Fibroblast of skin of left quadriceps (primary cell): ENCODE measurements at places on chromosomes 5 and 9.
A peak's percentile ranks its signal among the peaks of the same experiment; 100 is the strongest.

GRCh38 chr5:53928641-53929040, 368.2 kb downstream of the NDUFS4 start:
- DNase-seq: no peak

DNA sequence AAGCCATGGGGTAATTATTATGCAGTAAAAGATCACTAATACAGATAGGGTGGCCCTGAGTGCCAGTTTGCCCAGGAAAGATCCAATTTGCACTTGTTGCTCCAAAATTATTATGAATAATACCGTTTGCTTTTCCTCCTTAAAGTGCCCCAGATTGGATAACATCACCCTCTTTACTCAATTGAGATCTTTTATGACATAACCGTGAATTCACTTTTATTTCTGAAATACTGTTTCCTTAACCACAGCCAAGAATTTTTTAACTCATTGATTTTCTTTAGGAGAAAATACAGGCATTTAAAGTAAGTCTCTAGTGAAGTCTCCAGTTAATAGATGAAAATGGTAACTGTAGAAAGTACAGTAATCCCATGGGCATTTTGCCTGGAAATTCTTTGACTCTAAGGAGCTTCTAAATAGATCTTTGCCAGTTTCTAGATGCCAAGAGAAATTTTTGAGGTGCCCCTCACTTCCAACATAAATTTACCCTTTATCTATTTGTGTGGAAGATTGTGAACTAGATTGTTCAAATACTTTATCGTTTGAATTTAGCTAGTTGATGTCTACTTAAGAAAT, 99.2 kb downstream of the UHRF2 start:
- DNase-seq: no peak

DNA sequence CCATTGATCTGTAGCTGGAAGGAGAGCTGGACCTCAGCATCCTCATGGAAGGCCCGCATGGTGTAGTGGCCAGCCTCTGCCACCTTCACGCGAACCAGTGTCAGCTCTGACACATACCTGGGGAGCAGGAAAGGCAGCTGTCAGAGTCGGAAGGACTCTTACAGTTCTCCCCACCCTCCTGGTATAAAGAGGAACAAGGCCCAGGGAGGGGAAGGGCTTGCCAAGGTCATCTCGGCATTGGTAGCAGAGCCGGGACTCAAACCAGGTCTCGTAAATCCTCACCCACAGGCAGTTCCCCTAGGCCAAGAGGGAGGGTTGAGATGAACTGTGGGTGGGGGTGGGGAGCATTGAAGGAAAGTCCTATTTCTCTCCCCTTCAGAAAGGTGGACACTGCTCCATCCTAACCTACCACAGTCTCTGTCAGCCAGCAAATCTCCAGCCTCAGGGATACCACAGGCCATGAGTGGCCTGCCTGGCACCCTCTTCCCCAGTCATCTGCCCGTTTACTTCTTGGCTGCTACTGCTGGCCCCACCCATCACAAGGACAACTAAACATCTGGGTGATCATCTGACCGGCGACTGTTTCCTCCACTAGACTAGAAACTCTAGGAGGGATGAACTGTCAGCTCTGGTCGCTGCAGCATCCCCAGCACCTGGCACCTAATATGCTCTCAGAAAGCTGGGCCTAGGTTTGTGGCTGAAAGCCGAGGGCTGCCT, 23.5 kb downstream of the PDGFRB start:
- DNase-seq: no peak

- no peak for DNase-seq
Observed at GRCh38 chr5:36661456-36662220, 55.2 kb downstream of the SLC1A3 start.

DNA sequence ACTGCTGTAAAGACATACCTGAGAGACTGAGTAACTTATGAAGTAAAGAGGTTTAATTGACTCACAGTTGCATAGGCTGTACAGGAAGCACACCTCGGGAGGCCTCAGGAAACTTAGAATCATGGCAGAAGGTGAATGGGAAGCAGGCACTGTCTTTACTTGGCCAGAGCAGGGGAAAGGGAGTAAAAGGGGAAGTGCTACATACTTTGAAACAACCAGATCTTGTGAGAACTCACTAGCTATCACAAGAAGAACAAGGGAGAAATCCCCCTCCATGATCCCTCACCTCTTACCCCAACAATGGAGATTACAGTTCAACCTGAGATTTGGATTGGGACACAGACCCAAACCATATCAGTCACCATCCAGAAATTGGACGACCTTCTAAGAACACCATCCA, 1285.8 kb upstream of the CDH9 start:
- DNase-seq: no peak

GRCh38 chr5:79754865-79755555, 65.4 kb downstream of the CMYA5 start:
- DNase-seq: no peak

- no peak for DNase-seq
Observed at GRCh38 chr9:86626802-86627201, 272.6 kb upstream of the TUT7 start.

DNA sequence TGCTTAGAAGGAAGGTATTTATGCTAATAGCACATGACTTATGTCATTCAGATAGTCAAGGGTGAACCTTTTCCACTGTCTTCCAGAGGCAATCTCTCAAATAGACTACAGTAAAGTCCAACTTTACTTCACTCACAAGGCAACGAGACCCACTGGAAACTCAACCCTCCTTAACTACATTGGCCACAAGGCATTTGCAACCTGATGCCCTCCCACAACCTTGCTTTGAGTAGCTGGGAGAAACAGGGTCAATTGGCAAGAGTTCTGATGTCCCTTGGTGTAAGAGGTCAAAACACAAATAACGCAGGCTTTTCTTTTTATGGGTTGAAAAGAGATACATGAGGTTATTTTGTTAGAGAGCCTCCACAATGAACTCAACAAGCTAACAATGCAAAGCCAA, 6.1 kb downstream of the GAS1 start:
- no peak for DNase-seq

DNA sequence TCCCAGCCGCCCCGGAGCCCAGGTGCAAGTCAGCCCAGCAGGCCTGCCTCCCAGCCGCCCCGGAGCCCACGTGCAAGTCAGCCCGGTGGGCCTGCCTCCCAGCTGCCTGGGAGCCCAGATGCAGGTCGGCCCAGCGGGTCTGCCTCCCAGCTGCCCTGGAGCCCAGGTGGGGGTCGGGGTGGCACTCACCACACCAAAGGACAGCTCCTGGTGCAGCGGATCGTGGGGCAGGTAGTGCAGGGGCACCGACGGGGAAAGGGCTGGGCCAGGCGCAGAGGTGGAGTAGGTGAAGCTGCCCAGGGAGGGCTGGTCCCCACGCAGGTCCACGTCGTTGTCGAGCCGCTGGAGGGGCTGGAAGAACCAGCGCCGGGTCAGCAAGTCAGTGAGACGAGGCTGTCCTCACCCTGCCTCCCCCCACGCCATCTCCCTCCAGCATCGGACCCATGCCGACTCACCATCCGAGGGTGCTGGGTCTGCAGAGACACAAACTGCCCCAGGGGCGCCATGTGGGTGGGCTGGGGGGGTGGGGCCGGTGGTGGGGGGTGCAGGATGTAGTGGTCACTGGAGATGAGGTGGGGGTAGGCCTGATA, 6.7 kb downstream of the RNF44 start:
- no peak for DNase-seq

DNA sequence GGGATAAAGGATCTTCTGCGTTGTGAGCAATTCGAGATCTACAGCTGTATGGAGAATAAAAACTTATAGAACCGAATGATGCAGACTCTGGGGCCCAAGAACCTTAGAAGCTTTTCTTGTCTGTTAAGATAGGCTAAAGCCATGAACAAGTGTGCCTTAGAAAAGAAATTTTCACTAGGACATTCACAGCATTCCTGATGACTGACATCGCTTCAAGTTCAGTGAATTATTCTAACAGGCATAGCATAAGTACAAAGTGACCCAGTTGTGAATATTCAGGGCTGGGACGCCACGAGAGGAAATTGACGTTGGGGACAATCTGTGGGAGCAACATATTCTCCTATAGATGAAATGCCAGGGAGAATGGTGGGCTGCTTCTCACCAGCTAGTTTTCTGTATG, 32.0 kb upstream of the PANK3 start:
- no peak for DNase-seq

GRCh38 chr5:67243349-67243748, 46.8 kb upstream of the CD180 start:
- DNase-seq: no peak

- no peak for DNase-seq
Observed at GRCh38 chr5:109987355-109987754, 297.6 kb downstream of the MAN2A1 start.

GRCh38 chr5:96790961-96791504, 16.7 kb downstream of the ERAP1 start:
- peak; percentile 11 for DNase-seq

GRCh38 chr5:159412284-159413046, 82.2 kb upstream of the IL12B start:
- DNase-seq: no peak

GRCh38 chr5:39835371-39835770, 410.6 kb upstream of the DAB2 start:
- no peak for DNase-seq
